ENCODE measurements at places on chromosomes 3 and 15.

- no peak for DNase-seq
Measured at GRCh38 chr3:27880969-27881892, 159.1 kb upstream of the EOMES start.

GRCh38 chr3:13069495-13069894, 3.7 kb downstream of the IQSEC1 start:
- DNase-seq: no peak

DNA sequence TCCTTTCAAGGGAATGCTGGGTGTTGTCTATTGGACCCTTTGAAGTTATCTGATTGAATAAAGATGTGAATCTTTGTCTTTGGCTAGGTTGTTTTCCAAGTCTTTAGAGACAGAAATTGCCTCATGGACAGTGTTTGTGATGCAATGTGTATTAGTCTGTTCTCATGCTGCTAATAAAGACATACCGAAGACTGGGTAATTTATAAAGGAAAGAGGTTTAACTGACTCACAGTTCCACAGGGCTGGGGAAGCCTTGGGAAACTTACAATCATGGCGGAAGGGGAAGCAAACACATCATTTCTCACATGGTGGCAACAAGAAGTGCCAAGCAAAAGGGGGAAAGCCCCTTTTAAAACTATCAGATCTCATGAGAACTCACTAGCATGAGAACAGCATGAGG, 88.8 kb upstream of the PLXND1 start:
- no peak for DNase-seq

GRCh38 chr15:73826711-73827251, 46.6 kb upstream of the TBC1D21 start:
- no peak for DNase-seq

GRCh38 chr3:25025236-25025635, 402.8 kb upstream of the RARB start:
- DNase-seq: no peak

DNA sequence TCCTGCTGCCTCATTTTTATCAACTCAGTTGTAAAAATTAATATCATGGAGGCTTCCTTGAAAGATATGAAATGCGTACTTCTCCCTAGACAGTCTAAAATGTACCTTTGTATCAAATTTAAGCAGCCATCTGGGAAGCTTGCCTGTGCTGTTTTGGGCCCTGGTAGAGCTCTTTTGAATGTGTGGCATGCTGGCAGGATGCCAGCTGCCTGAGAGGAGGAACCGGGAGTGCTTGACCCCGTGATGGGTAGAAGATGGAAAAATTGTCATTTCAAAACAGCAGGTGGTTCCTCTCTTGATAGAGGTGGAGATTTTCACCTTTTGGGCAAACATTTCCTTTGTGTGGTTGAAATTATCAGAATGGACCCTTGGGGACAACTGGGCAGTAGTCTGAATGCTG, 245.3 kb downstream of the RPLP1 start:
- no peak for DNase-seq

- no peak for DNase-seq
Measured at GRCh38 chr15:37820380-37821128, 113.9 kb upstream of the TMCO5A start.

GRCh38 chr3:155352900-155353490, 59.5 kb upstream of the STRIT1 start:
- DNase-seq: peak; percentile 47

DNA sequence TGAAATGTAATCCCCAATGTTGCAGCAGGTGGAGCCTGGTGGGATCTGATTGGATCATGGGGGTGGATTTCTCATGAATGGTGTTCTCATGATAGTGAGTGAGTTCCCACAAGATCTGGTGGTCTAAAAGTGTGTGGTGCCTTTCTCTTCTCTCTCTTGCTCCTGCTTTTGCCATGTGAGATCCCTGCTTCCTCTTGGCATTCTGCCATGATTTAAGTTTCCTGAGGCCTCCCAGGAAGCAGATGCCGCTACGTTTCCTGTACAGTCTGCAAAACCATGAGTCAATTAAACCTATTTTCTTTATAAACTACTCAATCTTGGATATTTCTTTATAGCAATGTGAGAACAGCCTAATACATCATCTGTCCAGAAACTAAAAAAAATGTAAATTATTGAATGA, 298.3 kb downstream of the MEX3B start:
- no peak for DNase-seq

DNA sequence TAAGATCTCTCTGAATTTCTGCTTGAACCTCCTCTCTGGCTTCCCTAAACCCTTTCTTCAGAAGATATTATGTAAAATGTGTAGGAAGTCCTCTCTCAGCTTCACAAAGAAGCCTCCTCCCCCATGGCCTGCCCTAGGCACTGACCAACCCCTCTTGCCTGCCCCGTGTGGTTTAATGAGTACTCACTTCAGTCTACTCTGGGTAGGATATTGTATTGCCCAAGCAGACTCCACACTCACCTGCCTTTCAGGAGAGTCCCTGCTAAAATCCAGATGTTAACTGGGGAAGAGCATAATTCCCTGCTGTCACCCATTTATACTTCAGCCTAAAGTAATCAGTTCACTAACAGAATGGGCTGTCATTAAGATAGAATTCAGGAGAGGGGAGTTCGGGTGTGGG, 2.6 kb upstream of the AGBL1 start:
- DNase-seq: no peak

DNA sequence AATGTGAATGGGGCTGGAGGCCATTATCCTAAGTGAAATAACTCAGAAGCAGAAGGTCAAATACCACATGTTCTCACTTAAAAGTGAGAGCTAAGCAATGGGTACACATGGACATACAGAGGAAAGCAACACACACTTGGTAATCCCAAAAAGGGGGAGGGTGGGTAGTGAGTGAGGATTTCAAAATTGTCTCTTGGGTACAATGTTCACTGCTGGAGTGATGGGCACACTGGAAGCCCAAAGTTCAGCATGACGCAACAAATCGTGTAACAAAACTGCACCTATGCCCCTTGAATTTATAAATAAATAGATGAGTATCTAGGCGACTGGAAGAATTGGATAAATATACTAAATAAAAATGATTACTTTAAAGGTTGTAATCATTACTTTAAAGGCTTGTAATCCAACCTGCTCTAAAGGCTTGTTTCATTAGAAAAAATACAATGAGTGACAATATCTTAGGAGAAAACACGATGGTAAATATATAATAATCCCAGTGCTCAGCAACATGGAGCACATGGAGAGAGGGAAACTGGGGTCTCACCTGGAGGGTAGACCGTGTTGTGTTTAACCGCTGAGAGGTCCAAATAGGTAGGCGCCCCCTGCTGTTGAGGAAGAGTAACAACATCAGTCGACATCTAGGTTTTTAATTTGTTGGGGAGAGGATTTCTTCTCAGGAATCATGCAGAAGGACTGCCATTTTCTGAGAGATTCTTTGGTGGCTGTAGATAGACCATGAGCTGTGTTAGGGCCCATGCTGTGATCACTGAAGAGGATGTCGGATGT, 78.5 kb upstream of the ROBO1 start:
- peak; percentile 6 for DNase-seq

DNA sequence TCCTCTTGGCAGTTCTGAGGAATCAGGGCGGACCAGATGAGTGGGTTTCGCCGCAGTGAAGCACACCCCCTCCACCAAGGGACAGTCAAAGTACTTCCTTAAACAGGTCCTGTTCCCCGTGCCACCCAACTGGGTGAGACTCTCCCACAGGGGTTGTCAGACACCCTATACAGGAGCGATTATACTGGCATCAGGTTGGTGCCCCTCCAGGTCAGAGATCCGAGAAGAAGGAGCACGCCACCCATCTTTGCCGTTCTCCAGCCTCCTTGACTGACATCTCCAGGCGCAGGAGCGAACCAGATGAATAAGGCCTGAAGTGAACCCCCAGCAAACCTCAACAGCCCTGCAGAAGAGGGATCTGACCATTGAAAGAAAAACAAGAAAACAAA, 108.1 kb upstream of the ZBTB20 start:
- DNase-seq: no peak

DNA sequence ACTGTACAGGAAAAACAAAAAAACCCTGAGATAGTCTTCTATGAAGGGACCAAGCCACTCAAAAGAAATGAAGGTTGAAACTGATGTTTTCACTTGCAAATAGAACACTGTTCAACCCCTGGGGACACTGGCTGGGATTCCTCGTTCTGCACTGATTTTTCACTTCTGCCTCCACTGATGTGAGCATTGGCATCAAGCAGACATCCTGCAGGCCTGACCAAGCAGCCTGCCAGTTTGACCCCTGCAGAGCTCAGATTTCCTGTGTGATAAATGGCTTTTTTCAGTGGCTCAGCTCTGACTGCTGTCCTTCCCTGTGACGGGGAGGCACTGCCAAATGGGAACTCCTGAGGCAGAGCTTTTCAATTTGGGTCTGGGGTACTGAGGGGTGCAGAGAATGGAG, 50.0 kb downstream of the RASGRP1 start:
- no peak for DNase-seq

GRCh38 chr3:99666201-99666600, 27.8 kb downstream of the COL8A1 start:
- no peak for DNase-seq

DNA sequence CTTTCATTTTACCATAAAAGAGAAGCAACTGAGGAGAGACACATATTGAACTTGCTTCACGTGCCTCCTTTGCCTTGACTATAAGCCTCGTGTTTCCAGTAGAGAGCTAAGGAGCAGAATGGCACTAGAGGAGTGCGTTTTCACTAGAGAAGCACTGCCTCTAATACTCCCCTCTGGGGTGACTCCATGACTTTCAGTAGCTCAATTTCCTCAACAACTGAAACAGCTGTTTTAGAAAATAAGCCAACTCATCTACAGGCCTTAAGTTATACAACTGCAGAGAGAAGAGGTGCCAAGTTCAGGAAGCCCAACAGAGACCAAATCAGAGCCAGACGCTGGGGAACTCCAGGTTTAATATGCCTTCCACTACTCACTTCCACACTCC, 1.9 kb downstream of the UBP1 start:
- DNase-seq: no peak
